ENCODE measurements at places on chromosomes 13 and 19.

GRCh38 chr19:571566-571974 lies 826 bp upstream of the BSG start:
- peak overlapping the region; percentile 98 for H3K27ac ChIP-seq
- H3K4me1 ChIP-seq = peaks cover 42% of the 10 kb centered on the region
- H3K4me3 ChIP-seq = peak overlapping the region; percentile 95

DNA sequence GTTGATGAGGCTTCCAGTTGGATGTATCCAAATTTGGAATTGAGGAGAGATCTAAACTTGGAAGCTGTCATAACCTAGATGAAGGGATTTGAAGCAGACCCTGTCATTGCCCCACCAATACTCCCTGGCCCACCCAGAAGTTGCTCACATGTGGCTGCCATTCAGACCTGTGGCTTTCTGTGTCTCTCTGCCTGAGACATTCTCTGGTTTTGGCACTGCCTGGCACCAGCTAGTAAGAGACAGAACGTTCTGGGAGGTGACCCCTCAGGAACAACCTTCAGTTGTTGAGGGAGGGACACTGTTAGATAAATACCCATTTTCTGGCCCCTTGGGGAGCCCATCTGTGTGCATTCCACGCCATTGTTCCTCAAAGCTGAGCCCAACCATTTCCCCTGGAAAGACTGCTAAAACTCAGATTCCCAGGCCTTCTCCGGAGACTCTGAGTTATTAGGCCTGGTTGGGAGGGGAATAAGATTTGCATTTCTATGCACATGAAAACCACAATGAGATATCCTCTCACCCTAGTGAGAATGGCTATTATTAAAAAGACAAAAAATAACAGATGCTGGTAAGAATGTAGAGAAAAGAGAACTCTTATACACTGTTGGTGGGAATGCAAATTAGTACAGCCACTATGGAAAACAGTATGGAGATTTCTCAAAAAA lies 290.4 kb downstream of the TSHZ3 start:
- no peaks in the 10 kb centered on the region for H3K27me3 ChIP-seq
- peak; percentile 46 for DNase-seq
- no peaks in the 10 kb centered on the region for H3K4me1 ChIP-seq
- no peak overlapping the region for H3K4me3 ChIP-seq
- no peaks in the 10 kb centered on the region for H3K36me3 ChIP-seq
- no peak overlapping the region for H3K27ac ChIP-seq

GRCh38 chr13:110113284-110113764 lies 193.6 kb downstream of the COL4A1 start:
- no peak overlapping the region for H3K4me3 ChIP-seq
- no peak for DNase-seq
- H3K36me3 ChIP-seq = no peaks in the 10 kb centered on the region
- no peak overlapping the region for H3K27ac ChIP-seq

GRCh38 chr13:110505594-110505993 lies 55.9 kb downstream of the RAB20 start:
- H3K4me3 ChIP-seq = no peak overlapping the region
- no peaks in the 10 kb centered on the region for H3K27me3 ChIP-seq
- peaks cover 69% of the 10 kb centered on the region for H3K36me3 ChIP-seq
- peaks cover 41% of the 10 kb centered on the region for H3K4me1 ChIP-seq

DNA sequence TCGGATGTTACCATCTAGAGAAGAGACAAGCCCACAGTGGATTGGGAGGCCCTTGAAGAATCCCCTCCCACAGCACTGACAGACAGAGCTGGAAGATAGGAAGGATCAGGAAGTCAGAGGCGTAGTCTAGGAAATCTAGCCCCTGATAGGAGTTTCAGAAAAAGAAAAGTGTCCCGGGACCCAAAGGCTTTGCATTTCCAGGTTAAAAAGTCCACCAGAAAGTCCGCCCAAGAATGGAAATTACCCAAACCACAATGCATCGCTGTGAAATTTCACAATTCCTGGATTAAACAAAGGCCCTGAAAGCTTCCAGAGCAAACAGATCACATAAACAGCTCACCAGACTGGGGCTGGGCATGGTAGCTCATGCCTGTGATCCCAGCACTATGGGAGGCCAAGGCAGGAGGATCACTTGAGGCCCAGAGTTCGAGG lies 146.9 kb downstream of the KDM4B start:
- H3K27me3 ChIP-seq = no peaks in the 10 kb centered on the region
- H3K27ac ChIP-seq = no peak overlapping the region
- peaks cover 24% of the 10 kb centered on the region for H3K4me1 ChIP-seq
- no peak for DNase-seq

GRCh38 chr13:112067871-112068539 lies 1.1 kb downstream of the SOX1 start:
- DNase-seq = no peak
- peaks cover 21% of the 10 kb centered on the region for H3K4me1 ChIP-seq
- no peak overlapping the region for H3K27ac ChIP-seq

DNA sequence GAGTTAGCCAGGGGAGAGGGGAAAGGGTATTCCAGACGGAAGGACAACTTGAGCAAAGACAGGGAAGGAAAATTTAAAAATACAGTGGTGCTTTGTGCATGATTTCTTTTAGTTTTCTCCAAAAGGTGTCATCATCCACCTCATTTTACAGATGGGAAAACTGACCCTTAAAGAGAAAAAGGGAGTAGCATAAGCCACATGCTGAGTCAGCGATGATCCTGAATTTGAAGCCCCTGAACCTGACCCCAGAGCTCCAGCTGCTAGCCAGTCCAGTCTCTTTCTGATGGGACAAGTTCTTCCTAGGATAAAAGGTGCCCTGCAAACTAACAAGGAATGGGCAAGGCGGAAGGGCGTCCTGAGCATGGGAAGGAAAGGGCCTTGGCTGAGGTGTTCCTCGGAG lies 10.3 kb downstream of the CABP5 start:
- H3K27me3 ChIP-seq = peaks cover 7% of the 10 kb centered on the region
- H3K4me1 ChIP-seq = no peaks in the 10 kb centered on the region
- no peak overlapping the region for H3K27ac ChIP-seq

DNA sequence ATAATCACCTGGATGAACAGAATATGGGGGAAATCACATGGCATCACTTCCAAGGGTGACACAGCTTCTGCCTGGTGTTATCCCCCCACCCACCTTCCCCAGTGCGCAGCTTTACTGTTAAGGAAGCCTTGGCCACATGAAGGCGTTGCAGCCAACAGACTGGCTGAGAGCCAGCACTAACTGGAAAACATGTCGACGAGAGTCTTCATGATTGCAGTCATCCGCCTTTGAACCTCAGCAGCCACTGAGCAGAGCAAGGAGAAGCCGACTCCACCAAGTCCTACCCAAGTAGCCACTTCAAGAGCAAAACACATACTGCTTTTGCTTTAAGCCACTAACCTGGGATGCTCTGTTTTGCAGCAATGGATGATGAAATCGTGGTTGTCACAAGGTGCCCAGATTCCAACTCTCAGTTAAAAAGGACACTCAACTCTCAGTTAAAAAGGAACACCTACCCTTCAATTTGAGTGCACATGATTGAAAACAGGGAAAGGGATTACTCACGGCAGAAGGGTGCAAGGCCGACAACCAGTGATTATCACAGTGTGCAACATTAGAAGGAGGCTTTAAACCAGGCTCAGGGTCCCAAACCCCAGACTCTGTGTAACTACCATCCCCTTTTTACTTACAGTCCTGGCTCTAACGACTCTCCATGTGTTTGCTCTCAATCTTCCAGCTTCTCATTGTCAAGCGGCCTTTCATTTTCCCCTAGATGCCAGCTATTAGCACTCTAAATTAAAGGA lies 149.1 kb downstream of the KLF12 start:
- no peak overlapping the region for H3K27ac ChIP-seq
- H3K27me3 ChIP-seq = no peaks in the 10 kb centered on the region
- peaks cover 10% of the 10 kb centered on the region for H3K36me3 ChIP-seq
- H3K4me3 ChIP-seq = no peak overlapping the region

GRCh38 chr13:86174622-86175021 lies 375.4 kb upstream of the SLITRK6 start:
- no peaks in the 10 kb centered on the region for H3K4me1 ChIP-seq
- DNase-seq = no peak
- H3K27ac ChIP-seq = no peak overlapping the region
- peaks cover 2% of the 10 kb centered on the region for H3K27me3 ChIP-seq
- no peaks in the 10 kb centered on the region for H3K36me3 ChIP-seq
- H3K4me3 ChIP-seq = no peak overlapping the region

DNA sequence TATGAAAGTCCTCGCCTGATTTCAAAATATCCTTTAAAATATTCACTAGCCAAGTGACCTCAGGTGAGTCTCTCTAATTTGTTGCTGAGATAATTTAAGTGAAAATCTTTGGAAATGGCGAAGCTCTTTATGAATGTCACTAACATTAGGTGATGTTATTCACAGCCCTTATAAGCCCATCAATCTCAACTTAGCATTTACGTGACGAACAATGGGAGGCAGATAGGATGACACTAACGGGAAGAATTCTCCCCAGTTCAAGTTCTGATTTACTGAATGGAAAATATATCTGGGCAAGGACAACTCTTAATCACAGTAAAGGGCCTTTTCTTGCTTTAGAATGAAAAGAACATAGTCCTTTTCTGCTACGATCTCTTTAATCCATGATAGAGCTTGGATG lies 378.7 kb downstream of the LIG4 start:
- no peaks in the 10 kb centered on the region for H3K27me3 ChIP-seq

GRCh38 chr13:95536632-95537241 lies 15.8 kb upstream of the CLDN10 start:
- peaks cover 1% of the 10 kb centered on the region for H3K4me1 ChIP-seq
- no peaks in the 10 kb centered on the region for H3K36me3 ChIP-seq
- H3K27me3 ChIP-seq = peaks cover 30% of the 10 kb centered on the region
- no peak overlapping the region for H3K27ac ChIP-seq

DNA sequence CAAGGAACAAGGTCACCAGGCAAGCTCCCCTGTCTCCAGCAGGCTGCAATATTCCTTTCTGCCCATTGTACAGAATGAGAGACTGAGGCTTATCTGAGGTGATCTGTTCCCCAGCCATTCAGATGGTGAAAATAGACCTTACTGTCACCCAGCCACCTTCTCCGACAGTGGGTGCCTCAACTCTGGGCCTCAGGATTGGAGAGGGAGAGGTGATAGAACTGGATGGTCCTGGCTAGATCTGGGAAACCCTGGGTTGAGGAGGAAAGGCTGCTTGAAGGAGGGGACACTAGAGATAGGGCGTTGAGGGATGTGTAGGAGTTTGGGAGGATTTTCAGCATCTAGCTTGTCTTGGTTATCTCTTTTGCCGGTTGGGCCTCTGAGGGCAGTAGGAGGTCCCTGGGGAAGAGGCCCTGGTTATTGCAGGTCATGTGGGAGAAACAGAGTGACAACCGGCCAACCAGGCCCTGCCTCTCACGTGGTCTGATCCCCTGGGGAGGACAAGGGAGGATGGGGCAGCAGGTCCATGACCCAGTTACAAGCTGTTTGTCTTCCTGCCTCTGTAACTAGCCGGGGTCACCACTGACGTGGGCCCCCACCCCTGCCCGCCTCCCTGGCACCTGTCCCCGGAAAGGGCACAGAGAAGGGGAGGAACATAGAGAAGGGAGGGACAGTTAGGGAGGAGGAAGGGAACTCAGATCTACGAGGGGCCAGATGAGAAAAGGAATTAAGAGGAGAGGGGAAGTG lies 8.2 kb downstream of the NFIC start:
- no peaks in the 10 kb centered on the region for H3K27me3 ChIP-seq
- no peak for DNase-seq
- H3K36me3 ChIP-seq = no peaks in the 10 kb centered on the region

DNA sequence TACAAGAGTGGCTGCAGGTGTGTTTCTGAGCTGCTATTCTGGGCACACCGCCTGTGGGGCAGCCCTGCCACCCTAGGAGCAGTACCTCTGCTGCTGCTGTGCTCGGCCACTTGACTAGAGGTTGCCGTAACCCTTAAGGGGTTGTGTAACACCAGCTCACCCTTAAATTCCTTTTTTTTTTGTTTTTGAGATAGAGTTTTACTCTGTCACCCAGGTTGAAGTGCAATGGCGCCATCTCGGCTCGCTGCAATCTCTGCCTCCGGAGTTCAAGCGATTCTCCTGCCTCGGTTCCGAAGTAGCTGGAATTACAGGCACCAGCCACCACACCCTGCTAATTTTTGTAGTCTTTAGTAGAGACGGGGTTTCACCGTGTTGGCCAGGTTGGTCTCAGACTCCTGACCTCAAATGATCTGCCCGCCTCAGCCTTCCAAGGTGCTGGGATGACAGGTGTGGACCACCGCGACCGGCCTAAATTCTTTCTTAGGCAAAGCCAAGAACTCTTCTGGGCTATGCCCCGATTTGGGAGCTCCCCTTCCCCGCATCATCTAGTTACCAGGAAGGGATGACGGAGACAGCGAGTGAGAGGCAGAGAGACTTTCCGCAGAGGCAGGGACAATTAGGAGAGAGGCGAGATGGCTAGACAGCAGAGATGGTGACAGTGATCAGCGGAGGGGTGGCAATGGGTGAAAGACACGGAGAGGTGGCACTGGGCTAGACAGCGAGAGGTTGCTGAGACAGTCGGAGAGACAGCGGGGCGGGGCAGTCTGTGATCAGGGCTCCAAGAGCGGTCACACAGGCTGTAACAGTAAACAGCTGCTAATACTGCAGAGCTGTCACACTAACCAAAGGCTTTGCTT lies 4.4 kb upstream of the LILRA5 start:
- H3K4me1 ChIP-seq = no peaks in the 10 kb centered on the region
- no peak for DNase-seq
- H3K27ac ChIP-seq = no peak overlapping the region
- H3K27me3 ChIP-seq = no peaks in the 10 kb centered on the region
- H3K36me3 ChIP-seq = no peaks in the 10 kb centered on the region

- H3K4me3 ChIP-seq = no peak overlapping the region
- no peak for DNase-seq
- no peaks in the 10 kb centered on the region for H3K36me3 ChIP-seq
- no peak overlapping the region for H3K27ac ChIP-seq
- H3K27me3 ChIP-seq = no peaks in the 10 kb centered on the region
These were observed 183.1 kb downstream of the KATNAL1 start for GRCh38 chr13:30124131-30124768.

DNA sequence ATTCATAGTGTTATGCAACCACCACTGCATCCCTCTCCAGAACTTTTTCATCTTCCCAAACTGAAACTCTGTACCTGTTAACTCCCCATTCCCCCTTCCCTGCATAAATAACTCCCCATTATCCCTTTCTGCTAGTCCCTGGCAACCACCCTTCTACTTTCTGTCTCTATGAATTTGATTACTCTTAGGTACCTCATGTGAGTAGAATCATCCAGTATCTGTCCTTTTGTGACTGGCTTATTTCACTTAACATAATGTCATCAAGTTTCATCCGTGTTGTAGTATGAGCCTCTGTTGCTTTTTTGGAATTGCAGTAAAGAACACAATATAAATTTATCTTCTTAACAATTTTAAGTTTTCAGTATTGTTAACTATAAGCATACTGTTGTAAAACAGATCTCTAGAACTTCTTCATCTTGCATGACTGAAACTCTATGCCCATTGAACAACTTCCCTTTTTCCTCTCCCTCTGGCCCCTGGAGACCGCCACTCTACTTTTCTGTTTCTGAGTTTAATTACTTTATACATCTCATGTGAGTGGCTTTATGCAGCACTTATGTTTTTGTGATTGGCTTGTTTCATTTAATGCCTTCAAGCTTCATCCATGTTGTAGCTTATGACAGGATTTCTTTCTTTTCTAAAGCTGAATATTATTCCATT lies 87.3 kb upstream of the ABCC4 start:
- peaks cover 3% of the 10 kb centered on the region for H3K4me1 ChIP-seq

GRCh38 chr13:32126756-32127155 lies 95.2 kb downstream of the FRY start:
- no peaks in the 10 kb centered on the region for H3K4me1 ChIP-seq
- H3K4me3 ChIP-seq = no peak overlapping the region
- no peak for DNase-seq

- no peaks in the 10 kb centered on the region for H3K27me3 ChIP-seq
- H3K27ac ChIP-seq = no peak overlapping the region
- peaks cover 3% of the 10 kb centered on the region for H3K4me1 ChIP-seq
- H3K36me3 ChIP-seq = no peaks in the 10 kb centered on the region
These were observed 893.4 kb upstream of the MIR17HG start for GRCh38 chr13:90454002-90454636.

All from osteocyte (in vitro differentiated cells).